CD4-positive, alpha-beta T cell treated with Interleukin-4 for 4 hours (primary cell): ENCODE measurements at places on chromosomes 7 and 10.

- DNase-seq: no peak
Measured at GRCh38 chr7:44280993-44281721, 44.2 kb downstream of the CAMK2B start.

GRCh38 chr10:117462424-117462792, 80.1 kb upstream of the EMX2 start:
- DNase-seq: no peak

GRCh38 chr7:17497549-17498167, 199.2 kb downstream of the AHR start:
- no peak for DNase-seq

GRCh38 chr10:98422182-98422581, 7.2 kb upstream of the PYROXD2 start:
- no peak for DNase-seq
